ENCODE measurements at places on chromosomes 3 and 15.

GRCh38 chr15:72199721-72200212, 2.2 kb upstream of the GRAMD2A start:
- no peak for DNase-seq

DNA sequence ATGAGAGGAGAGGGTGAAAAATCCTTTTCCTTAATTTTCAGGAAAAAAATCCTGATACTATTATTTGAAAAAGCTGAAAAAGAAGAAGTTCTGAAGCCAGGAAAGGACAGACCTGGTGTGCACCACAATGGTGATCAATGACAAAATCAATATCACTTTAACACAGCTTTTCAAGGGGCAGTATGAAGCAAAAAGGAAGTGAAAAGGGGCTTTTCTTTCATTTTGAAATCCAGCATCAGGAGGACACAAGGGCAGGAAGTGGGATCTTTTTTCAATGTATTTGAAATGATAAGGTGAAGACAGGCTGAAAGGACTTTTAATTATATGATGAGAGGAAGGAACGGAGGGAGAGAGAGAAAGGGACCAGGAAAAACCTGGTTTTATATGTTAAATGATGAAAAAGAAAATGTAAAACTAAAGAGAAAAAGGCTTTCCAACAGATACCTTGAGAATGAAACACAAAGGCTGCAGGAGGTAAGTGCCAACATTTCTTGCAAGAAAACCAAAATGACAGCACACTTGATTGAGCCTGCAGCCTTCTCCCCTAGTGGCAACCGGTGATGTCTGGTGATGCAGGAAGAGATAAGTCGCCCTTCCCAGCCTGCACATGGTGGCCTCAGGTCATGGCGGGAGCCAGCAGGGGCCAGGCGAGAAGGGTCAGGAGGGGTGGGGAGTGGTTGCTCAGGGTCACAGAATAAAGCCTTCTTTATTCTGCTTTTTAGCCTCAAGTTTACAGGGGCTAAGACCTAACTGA, 236.7 kb upstream of the WNT5A start:
- DNase-seq: no peak

GRCh38 chr15:70437882-70438451, 325.4 kb downstream of the UACA start:
- DNase-seq: no peak

GRCh38 chr15:40046721-40047414, 7.9 kb upstream of the SRP14 start:
- DNase-seq: no peak

DNA sequence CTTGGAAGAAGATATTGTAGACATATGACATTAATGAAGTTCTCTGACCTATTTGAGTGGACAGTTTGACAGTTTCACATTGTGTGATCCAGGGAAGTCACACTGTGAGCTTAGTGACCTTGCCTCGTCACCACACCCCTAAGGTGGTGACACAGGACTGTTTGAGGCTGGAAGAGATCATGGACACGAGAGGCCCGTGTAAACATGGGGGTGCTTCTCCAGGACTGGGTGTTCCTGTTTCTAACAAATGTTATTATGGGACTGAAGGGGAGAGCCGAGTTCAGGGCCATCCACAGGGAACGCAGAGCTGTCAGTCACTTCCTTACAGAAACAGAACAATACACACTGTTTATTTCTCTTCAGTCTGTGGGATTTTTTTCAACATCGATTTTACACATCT, 96.5 kb upstream of the DNAJC19 start:
- DNase-seq: no peak

DNA sequence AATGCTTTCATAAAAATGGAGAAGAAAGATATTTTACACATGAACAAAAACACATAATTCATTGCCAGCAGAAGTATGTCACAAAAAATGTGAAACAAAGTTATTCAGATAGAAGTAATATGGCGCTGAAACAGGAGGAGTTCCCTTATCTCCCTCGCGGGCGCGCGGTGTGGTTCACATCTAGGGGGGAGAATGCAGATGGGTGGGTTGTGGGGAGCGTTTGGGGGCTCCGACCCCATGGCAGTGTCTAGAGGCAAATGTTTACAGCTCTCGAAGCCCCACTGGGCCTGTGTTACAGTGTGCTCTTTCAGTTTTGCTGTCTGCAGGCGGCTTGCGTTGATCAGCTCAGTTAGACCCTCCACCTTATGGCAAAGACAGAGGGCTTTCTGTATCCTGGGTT, 297.5 kb downstream of the CGGBP1 start:
- no peak for DNase-seq

Data from SIG-M5 (cell line).